ENCODE measurements at places on chromosomes 5 and 9.

DNA sequence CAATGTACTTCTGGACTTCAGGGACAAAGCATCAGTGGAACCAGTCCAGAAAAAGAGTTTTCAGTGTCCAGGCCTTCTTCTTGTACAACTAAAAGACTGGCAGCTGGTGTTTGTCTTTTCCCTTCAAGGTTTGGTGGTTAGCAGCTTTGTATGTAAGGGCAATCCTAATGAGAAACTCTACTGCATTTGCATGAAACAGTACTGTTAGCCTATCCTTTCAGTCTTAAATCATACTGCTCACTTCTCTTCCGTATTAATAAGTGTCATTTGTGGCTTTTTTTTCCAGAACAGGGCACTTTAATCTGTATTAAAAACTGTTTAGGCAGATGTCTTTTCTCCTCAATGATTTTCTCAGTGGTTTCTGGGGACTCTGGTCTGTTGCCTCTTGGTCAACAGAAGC is 48.9 kb downstream of the FAM174A start:
- no peak for DNase-seq

DNA sequence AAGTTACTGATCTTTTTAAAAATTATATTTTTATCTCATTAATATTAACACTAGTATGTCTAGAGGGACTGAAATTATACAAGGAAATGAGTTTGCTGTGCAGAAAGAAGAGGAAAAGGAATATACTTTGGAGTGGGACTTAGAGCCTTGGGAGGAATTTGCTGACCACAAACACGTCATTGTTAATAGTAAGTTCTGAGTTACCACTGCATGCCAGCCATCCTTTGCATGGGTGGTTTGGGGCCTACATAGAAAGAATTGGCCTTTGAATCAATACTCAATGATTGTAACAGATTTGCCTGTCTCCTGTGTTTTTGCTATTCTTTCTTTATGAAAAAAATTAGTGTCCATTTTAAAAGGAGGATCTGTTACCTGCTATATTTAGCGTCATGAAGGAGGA is 232.6 kb upstream of the TNC start:
- DNase-seq: no peak

DNA sequence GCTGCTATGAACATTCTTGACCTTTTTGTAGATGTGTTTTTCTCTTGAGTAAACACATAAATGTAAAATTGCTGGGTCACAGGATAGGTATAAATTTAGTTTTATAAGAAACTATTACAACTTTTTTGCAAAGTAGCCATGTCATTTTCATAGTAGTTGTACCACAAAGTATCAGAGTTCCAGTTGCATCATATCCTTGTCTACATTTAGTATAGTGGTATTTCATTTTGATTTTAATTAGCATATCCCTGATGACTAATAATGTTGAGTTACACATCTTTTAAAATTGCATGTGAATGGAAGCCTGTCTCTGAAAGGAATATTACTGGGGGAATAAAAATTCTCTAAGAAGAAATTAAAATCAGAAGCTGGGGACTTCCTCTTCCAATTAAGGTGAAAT is 85.4 kb downstream of the TMEM161B start:
- DNase-seq: no peak

- DNase-seq: no peak
These were observed 8.0 kb downstream of the DIPK1B start for GRCh38 chr9:136720251-136720897.

- DNase-seq: no peak
These were observed 86.0 kb downstream of the ANGPTL2 start for GRCh38 chr9:127036437-127036836.

- no peak for DNase-seq
These were observed 103.1 kb downstream of the PAX5 start for GRCh38 chr9:36930941-36931340.

GRCh38 chr9:120387257-120388002 is 192.5 kb downstream of the CDK5RAP2 start:
- DNase-seq: no peak

Data from WERI-Rb-1 (cell line).